ENCODE measurements at places on chromosomes 6 and 20.

- DNase-seq = no peak
Observed at GRCh38 chr6:169968541-169969270, 217.3 kb downstream of the ERMARD start.

DNA sequence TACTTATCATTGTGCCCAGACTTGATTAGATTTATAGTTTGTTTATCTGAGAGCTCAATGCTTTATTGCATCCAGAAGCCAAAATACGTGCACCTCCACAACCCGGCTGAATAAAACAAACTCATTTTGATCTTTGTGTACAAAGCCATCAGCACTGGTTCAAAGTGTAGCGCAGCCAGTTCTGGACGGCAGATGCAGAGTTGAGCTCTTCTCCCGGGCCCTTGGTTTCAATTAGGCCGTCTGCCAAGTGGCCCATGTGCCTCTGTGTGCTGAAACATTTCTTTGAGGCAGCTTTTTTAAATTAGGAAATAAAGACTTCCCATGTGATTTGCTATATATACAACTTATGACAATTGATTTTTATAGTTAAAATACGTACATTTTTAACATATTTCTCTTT, 96.2 kb upstream of the RSPO3 start:
- DNase-seq = no peak

DNA sequence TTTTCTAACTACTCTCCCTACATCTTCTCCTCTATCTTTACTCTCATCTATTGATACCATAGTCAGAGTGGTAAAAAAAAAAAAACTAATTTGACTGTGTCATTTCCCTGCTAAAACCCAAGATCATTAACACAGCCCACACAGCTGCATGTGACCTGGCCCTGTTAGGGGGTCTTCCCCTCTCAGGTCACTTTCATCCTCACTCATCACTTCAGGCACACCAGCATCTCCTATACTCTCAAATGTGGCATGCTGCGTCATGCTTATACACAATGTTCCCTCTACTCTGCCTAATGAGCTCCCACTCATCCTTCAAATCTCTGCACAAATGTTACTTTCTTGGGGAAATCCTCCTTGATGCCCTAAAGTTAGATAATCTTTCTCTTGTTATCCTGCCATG, 86.8 kb downstream of the CDK19 start:
- no peak for DNase-seq

DNA sequence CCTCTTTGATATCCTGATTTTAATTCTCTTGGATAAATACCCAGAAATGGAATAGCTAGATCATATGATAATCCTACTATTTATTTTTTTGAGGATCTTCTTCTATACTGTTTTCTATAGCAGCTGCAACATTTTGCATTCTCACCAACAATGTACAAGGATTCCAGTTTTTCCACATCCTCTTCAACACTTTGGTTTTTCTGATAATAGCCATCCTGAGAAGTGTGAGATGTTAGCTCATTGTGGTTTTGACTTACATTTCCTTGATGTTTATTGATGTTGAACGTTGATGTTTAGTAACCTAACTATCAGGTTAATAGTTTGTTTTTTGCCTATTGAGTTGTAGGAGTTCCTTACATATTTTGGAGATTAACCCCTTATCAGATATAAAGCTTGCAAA, 217.3 kb downstream of the LRFN2 start:
- no peak for DNase-seq

DNA sequence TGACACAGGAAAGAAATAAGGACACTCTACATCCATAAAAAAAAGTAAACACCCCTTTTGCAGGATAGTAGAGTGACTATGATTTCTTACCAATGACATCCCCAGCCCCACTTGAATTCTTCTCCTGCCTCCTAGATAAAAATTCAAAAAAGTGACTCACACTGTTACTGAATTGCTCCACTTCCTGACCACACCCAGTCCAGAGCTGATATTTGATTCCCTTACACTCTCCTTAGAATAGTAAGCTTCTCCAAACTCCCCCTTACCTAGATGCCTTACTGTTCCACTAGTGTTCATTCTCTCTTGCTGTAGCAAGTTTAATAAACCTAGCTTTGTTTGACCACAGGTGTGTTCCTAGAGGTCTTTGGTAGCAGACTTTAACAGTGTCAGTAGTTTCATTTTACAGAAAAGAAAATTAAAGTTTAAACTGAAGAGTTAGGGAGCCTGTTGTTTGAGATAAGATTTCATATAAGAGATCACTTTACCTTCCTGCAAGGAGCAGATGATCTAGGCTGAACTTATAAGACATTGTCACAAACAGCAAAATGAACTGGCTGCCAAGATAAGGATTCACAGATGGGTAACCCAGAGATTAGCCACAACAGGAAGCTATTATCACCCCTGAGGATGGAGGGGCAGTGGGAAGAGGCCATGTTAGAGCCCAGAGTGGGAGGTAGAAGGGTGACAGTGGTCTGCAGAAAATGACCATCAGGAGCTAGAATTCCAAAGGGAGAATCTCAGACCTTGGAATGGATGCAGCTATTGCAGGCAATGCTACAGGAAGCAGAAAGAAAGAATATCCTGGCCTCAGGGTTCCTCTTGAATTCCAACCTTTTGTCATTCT, 28.4 kb upstream of the BTN3A2 start:
- DNase-seq = no peak

GRCh38 chr20:54711071-54711470, 235.7 kb downstream of the DOK5 start:
- no peak for DNase-seq

- no peak for DNase-seq
Observed at GRCh38 chr6:3423439-3424184, 33.2 kb downstream of the SLC22A23 start.

DNA sequence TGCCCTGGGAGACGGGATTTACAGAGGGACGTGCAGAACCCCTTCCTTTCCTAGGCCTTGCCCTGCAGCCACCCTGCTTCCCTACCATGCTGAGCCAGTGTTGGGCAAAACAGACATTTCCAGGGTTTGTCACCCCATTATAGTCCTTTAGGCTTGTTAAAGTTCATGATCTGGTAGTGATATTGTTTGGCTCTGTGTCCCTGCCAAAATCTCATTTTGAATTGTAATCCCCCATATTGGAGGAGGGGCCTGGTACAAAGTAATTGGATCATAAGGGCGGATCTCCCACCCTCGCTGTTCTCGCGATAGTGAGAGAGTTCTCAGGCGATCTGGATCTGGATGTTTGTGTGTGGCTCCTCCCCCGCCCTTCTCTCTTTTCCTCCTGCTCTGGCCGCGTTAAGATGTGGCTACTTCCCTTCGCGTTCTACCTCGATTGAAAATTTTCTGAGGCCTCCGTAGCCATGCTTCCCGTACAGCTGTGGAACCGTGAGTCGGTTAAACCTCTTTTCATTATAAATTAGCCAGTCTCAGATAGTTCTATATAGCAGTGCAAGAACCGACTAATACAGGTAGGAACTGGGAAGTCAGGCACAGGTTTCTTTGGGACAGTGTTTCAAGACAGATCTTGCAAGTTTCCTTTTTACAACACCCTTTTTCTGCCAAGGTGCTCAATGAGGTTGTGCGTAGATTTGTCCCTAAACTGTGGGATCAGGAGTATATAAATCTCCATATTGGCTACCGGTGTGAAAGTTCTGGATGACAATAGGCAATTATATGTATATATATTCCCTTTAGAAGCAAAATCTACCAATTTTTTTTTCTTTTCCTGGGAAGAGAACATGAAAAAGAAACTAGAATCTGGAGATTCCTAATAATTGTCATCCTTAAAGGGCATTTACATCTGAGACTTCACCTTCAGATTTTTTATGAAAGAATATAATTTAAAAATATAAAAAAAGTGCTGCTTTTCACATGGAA, 152.1 kb downstream of the SAMD5 start:
- no peak for DNase-seq

DNA sequence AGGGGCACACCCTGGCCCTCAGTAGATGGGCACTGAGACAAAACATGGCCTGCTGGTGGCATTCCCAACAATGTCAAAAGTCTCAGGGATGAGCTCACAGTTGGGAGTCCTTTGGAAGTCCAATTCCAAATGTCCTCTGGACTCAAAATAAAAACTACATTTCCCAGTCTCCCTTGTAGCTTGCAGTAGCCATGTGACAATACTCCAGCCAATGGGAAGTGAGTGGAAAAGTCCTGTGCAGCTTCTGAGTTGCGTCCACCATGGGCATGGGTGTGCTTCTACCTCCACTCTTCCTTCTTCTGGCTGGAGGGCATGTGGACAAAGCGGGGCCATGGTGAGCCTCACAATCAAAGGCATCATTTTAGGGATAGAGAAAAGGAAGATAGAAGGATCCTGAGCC, 5.8 kb upstream of the ADAM33 start:
- no peak for DNase-seq

DNA sequence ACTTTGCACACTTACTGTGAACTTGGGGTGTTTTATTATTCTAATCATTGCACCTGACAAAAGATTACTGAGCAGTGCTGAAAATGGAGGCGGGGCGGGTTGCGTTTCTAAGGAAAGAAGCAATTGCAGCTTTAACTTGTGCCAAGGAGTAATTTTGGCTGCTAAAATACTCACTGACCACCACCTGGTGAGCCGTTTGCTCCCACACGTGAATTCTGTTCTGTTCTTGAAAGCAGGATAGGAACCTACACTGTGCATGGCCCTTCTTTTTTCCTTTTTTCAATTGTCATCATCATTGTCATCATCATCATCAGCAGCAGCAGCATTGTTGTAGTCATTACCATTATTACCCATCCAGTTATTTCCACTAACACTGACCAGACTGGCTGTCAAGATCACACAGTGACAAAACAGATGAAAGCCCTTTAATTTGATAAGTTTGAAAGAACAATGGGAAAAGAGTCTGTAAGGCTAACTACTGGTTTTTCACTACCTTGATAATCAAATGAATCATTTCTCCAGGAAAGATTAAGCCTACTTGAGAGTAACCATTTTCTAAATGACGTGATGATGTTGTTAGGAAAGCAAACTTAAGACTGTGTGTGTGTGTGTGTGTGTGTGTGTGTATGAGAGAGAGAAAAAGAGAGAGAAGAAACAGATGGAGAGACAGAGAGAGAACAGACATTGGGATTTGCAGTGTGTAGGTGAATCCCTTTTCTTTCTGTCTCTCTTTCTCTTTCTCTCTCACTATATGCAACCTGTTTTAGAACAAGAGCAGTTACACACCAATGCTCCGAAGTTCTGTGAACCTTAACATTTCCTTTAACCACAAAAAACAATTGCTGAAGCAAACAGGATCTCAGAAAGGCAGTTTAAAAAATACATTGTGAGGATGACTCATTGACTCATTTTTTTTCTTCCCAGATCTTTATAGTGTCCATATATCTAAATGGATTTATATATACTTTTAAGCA, 3.8 kb downstream of the RIPOR2 start:
- DNase-seq = no peak

- no peak for DNase-seq
Observed at GRCh38 chr6:166365221-166365620, 17.5 kb downstream of the MPC1 start.

DNA sequence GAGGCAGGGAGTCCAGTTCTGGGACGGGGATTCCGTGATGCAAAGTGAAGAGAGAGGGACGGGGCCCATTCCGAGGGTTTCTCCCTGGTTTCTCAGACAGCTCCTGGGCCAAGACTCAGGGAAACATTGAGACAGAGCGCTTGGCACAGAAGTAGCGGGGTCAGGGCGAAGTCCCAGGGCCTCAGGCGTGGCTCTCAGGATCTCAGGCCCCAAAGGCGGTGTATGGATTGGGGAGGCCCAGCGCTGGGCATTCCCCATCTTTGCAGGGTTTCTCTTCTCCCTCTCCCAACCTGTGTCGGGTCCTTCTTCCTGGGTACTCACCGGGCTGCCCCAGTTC, 35.9 kb upstream of the HLA-G start:
- DNase-seq = no peak

DNA sequence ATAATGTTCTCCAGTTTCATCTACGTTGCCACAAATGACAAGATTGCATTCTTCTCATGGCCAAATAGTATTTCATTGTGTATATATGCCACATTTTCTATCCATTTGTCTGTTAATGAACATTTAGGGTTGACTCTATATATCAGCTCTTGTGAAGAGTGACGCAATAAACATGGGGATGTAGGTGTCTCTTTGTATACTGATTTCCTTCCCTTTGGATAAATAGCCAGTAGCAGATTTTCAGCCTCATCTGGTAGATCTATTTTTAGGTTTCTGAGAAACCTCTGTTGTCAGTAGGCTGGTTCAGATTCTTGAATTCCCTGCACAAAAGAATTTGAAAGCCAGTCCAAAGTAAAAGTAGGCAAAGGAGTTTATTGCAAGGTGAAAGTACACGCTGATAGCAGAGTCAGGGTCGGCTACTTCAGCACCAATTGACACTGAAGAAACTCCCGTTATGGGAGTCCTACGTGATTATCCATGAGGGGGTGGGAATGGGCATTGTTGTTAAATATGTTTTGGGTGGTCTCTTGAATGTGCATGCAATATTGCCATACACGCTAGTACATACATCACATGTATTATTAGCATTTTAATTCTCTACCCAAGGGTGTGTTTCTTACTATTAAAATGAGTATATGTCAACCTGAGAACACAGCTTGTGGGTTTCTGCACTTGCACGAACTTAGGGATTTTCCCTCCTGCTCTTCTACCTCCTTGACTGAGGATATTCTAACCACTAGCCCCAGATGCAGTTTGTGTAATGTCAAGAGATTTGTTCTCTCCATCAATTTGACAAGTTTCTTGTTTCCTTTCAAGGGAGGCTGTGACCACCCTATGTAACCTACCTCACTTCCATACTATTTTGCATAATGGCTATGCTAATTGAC, 14.4 kb upstream of the SLC17A2 start:
- DNase-seq = no peak

DNA sequence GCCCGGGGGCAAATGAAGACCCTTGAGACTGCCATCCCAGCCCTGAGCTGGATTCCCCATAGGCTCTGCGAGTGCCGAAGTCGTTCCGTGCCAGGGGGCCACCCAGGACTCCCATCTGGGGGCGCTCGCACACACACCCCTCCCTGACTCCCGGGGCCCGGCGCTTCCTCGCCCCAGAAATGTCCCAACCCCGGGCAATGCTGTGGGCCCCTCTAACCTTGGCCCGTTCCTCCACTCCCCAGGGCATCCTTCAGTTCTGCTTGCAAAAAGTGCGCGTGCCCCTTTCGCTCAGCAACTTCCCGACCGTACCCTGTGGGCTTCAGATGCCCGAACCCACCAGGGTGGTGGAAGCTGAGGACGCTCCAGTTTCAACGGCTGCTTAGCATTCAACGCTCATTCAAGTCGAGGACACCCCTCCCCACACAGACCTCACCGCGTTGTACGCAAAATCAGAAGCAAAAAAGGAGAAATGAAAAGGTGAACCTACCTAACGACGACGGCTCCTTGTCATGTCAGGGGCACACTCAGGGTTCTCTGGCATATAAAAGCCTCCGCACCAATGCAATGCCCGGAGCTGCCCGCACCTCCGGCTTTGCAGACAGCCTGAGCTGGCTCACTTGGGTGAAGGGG, 25.3 kb downstream of the RIPOR2 start:
- no peak for DNase-seq

DNA sequence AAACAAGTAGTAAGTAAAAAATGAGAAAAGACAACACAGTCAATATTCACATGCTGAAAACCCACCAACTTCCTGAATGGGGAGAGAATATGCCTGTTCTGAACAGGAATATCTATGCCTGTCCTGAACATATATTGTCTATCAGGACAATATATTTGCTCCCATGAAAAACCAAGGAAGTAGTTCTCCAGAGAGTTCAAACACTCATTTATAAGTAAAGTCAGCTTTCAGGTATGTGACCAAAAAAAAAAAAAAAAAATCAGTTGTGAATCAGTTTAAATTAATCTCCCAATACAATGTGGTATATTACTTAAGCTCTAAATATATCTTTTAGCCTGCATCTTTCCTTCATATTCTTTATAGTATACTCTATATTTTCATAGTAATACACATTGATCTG, 119.5 kb downstream of the MYB start:
- no peak for DNase-seq

Measured in hypothalamus (tissue), 51 donors.